ENCODE measurements at places on chromosomes 3 and 15.

DNA sequence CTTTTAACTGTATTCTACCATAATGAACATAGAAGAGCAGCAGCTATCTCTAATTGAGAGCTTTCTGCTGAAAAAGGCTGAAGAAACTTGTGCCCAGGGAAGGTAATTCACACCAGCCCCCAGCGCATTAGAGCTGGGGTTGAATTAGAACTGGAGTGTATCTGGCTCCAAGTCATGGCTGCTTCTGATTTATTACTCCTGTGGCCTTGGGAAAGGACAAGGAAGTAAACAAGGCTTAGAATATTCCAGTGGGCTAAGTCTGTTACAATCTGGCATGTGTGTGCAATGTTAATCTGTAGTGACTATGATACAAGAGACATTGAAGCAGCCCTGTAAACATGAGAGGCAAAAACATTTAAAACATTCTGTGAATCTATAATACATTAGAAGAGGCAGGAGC lies 18.1 kb downstream of the CPA3 start:
- no peak for DNase-seq

- DNase-seq = no peak
These were observed 149.5 kb downstream of the ITPR1 start for GRCh38 chr3:4642611-4643010.

GRCh38 chr3:172138792-172139507 lies 99.6 kb downstream of the FNDC3B start:
- DNase-seq = no peak

GRCh38 chr3:81995329-81995728 lies 233.9 kb upstream of the GBE1 start:
- no peak for DNase-seq

GRCh38 chr3:188832961-188833721 lies 338.6 kb upstream of the TPRG1 start:
- DNase-seq = no peak
